Stimulated activated CD4-positive, alpha-beta T cell treated with anti-CD3 and anti-CD28 coated beads, Interleukin-2, amount 100 ng/mL, for 48 hours (primary cell): ENCODE measurements at places on chromosomes 1 and 21.

DNA sequence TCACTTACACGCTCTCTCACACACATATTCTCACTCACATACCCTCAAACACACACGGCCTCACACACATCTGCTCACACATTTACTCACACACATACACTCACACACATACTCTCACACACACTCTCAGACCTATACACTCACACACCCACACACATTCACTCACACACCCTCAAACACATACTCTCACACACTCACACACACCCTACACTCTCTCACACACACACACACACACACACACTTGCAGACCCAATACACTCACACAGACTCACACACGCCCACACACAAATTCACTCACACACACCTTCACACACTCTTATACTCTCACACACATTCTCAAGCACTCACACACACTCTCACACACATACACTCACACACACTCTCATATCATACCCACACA is 155.5 kb upstream of the BACE2 start:
- no peak for DNase-seq

DNA sequence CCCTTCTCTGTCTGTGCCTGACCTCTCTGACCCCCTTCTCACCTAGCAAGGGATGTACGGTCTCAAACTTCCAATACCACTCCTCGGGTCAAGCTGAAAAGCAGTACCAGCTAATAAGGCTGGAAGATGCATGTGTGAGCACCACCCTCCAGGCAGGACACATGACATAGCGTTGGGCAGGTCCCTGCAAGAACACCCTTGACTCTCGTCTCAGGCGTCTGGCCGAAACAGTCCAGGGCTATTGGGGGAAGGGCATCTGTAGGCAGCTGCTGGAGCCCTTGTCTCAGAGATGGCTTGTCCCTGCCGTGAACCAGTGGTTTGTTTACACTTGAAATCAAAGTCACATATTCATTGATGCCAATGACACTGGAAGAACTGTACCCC is 56.5 kb downstream of the CD46 start:
- DNase-seq: no peak

- no peak for DNase-seq
Observed at GRCh38 chr1:207578796-207579435, 66.0 kb upstream of the CR1L start.

DNA sequence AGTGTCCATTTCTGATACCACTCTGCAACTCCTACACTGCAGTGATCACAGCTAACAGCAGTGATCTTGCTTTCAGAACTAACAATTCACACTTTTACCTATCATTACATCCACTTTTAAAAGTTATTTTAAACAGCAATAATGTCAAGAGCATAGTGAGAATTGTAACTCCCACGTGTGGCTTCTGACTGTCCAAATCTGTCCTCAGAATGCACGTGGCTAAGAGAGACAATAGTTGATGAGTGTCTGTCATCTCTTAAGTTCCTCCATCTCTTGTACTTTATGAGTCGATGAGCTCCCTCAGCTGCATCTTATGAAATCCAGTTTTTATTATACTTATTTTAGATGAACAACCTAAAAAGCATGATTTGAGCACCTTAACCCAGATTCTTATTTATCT is 16.5 kb upstream of the CFHR5 start:
- DNase-seq: no peak
